ENCODE measurements at places on chromosomes 1 and 21.

DNA sequence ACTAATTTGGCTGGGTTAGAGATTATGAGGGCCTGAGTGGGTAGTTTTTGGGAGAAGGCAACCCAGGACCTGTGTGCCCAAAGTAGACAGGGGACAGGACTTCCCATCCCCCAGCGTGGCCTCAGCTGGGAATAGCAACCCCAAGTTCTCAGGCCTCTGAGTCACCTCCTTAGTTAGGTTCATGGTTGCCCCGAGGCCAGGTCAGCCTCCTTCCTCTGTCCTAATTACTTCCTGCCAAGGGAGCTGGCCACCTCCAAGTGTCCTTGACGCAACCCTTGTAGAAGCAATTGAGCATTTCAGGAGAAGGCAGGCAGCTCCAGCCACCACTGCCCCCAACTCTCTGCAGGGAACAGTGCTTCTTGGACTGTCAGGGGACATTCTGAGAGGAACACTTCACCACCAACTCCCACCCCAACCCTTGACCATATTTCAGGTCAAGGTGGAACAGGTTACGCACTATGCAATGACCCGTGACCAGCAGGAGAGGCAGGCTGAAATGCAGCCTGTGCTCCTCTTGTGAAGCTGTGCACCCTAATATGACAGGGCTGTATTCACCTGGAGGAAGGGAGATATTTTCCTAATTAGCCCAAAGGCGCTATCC, 5.1 kb upstream of the NT5C1A start:
- no peak for DNase-seq

DNA sequence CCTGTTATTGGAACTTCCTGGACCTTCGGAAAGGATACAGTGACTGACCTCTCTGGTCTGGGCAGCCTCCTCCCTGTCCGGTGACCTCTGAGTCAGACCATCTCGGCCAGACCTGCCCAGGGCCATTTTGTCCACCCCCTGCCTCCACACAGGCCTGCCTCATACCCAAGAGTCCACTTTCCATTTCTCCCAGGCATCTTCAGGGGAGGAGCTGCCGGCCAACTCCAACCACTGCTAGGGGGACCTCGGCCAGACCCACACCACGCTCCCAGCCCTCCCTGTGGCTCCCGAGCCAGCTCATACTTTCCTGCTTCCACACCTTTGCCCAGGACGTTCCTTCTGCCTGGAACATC, 29.5 kb upstream of the RUNX3 start:
- no peak for DNase-seq

GRCh38 chr1:46210561-46210960, 7.4 kb downstream of the LURAP1 start:
- DNase-seq, result no peak

GRCh38 chr1:203572134-203572625, 54.5 kb upstream of the ATP2B4 start:
- DNase-seq, result no peak

- no peak for DNase-seq
These were observed 26.1 kb upstream of the RCAN3 start for GRCh38 chr1:24476571-24476970.

DNA sequence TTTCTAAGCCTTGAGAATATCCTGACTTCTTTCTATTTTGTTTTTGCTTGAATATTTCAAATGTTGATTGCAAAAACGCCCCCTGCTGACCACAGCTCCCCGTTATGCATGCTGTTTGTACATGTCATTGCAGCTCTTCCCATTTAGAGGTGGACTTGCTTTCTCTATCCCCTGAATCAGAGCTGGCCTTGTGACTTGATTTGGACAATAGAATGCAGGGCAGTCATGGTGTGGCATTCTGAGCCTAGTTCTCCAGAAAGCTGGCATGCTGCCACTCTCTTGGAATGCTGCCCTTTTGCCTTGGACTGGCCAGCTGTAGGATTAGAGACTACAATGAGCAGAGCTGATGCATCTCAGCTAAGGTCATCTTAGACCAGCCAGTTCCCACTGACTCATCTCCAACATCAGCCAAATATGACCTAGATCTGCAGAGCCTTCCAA, 1561.5 kb downstream of the MRPL39 start:
- no peak for DNase-seq

DNA sequence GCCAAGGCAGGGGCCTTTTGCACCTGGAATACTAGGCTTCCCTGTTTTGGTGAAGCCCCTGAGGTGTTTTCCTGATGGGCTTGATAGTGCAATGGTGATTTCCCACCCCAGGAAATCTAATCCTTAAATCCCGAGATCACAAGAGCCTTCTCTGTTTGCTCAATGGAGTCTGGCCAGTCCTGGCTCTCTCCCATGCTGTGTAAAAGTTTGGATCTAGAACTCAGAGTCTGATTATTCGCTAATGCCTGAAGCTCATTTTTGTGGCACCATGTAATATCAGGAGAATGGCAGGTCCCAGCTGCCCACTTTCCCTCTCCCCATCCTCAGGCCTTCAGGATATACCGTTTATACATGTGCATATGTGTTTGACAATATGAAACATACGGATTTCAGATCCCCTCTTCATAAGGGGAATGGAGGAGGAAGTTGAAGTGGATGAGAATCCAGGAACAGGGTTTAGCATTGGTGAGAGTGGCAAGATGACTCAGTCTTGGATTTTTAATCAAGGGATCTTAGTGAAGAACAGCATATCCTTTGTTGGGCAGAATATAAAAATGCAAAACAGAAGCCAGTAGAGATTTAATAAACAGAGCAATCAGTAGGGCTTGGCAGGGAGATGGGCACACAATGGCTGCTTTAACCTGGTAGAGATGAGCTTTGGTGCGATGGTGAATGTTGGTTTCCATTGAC, 62.1 kb downstream of the CLIC6 start:
- DNase-seq, result no peak

All from GDM1 (cell line).